ENCODE measurements at places on chromosomes 4 and X.

- no peak for DNase-seq
These were observed 162.3 kb downstream of the CPEB2 start for GRCh38 chr4:15164571-15164970.

GRCh38 chrX:28312965-28313364, 274.3 kb upstream of the IL1RAPL1 start:
- DNase-seq, result no peak

- no peak for DNase-seq
These were observed 1.8 kb upstream of the GPM6A start for GRCh38 chr4:175813821-175814220.

- DNase-seq, result peak; percentile 42
These were observed 72.4 kb downstream of the PALLD start for GRCh38 chr4:168569066-168569930.

- DNase-seq, result peak; percentile 25
These were observed 57.4 kb downstream of the RAPGEF2 start for GRCh38 chr4:159160242-159160641.

DNA sequence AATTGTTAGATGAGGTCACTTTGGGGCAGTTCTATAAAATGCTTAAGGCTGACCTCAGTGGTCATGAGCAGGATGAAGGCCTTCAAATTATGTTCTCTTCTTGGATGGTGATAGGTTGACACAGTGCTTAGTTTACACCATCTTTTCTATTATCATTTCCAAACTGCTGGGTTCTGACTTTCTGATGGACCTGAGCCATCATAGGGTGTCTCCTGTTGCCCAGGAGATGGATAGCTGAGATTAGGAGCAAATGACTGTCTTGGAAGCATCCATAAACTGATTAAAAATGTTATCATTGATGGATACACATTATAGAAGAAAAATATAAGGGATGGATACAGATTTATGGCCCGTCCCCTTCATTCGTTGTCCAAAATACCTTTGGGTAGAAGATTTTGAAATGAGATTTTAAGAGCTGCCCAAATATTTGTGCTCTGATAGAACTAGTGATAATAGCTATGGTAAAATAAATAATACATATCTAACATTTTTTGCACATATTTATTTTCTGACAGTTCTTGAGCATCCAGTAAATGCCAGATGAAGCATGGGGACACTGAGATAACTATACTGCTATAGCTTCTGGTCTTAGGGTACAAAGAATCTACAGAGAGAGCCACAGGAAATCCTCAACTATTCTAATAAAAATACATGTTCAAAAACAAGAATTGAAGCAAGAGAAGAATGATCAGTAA, 839.4 kb upstream of the LCORL start:
- no peak for DNase-seq

DNA sequence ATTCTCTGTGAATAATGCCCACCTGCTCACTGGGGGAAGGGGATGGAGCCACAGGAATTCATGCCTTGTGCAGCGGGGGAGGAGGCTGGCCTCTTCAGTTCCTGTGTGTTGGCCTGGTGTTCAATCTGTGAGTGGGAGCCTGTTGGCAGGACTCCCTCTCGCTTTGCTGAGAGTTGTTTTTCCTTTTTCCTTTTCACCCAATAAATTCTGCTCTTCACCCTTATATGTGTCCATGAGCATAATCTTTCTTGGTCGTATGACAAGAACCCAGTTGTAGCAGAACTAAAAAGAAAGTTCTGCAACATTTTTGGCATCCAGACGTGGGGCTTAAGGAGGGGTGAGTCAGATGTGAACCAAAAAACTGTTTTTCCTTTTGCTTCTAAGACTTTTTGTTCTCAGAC, 235.2 kb upstream of the HDX start:
- no peak for DNase-seq

- no peak for DNase-seq
These were observed 297.7 kb upstream of the CLNK start for GRCh38 chr4:10982305-10982704.

- DNase-seq, result no peak
These were observed 787.9 kb upstream of the GALNTL6 start for GRCh38 chr4:171025343-171025742.

- DNase-seq, result no peak
These were observed 50.6 kb downstream of the CCDC149 start for GRCh38 chr4:24862073-24862751.

DNA sequence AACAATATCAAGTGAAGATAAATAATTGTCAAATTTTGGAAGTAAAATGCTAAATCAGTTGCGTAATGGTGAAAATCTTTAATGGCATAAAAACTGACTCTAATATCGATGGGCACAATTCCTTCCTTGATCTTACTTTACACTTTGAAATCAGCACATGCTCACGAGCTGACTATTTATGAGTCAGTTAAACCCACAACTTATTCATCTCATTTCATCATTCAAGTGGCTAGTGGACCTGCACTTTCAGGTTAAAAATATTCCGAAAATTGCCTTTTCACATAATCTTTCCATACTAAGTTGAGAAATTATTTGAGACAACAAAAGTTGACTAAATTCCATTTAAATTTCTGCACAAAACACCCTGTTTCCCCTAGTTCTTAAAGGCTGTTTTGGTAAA, 582.1 kb upstream of the TENM3 start:
- peak; percentile 17 for DNase-seq

GRCh38 chrX:51860679-51861078, 32.7 kb upstream of the MAGED1 start:
- peak; percentile 48 for DNase-seq

DNA sequence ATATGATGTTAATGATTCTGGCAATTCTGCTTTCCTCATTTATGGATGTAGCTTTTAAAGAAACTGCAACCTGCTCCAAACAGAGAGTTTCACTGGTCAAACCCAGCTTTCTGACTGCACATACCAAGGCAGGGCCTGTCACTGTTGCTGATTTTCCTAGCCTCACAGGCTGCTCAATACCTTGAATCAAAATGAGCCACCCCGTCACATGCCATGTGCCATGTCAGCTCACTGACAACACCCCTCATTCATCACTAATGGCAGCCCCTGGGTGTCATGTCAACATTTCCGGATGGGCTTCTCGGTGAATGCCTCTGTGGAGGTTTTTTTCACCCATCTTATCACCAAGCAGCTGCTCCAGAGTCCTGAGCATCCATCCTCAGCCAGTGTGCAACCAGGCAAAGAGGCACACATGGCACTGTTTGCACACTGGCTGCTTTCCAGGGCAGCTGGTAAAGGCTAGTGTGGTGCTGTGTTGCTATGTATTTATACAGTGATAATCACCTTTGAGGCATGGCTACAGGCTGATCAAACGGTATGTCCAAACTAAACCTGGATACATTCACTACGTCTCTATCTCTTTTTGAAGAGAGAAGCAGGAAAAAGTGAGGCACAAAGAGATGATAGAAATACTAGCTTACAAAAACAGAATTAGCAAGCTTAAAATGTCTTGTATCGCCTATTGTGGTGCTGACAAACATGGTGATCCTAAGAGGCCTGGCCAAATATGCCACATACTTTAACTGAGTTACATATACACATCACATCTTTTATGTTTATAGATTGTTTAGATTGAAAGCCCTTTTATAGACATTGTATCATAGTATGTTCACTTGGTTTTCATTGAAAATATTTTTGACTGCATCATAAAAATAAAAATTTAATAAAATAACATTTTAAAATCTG, 94.6 kb upstream of the INPP4B start:
- no peak for DNase-seq

DNA sequence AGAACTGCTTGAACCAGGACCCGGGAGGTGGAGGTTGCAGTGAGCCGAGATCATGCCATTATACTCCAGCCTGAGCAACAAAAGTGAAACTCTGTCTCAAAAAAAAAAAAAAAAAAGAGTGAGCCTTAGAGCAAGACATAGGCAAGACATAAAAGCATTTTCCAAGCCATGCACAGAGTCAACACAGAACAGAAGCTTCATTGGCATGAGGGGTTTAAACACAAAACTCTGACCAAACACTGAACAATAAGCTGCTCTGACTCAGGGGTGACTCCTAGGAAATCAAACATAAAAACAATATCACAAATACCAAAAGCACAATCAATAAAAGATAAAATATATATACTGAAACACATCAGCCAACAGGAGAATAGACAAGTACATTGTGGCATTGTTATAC, 136.8 kb downstream of the PLS3 start:
- DNase-seq, result no peak

DNA sequence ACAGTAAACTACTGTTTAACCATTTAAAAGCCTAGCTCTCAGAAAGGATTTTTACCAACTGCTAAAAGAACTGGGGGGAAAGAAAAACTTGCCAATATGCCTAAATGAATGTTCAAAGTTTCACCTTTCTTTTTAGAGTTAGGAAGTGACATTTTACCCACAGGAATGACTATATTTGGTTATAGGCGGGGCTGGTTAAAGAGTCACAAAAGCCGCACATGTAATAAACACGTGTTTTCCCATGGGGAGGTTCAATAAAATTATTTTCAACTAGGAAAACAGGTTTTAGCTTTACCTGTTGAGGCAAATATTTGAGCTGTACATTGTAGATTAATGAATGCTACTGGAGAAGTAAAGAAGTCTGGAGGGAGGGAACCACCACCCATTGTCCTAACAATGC, 41.6 kb upstream of the UGDH start:
- DNase-seq, result no peak

- DNase-seq, result no peak
These were observed 22.8 kb downstream of the STAP1 start for GRCh38 chr4:67581208-67581857.

DNA sequence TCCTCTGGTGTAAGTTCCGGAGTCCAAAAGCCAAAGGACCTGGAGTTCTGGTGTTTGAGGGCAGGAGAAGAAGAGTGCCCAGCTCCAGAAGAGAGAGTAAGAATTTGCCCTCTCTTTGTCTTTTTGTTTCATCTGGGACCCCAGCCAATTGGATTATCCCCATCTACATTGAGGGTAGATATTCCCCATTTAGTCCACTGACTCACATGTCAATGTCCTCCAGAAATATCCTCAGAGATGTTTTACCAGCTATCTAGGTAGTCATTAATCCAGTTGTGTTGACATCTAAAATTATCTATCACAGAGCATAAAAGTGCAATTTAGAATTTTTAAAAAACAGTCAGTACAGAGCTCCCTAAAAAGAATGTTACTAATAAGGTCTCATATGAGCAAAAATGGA, 132.9 kb upstream of the TMEM47 start:
- no peak for DNase-seq

GRCh38 chr4:24400537-24400936, 183.8 kb downstream of the DHX15 start:
- DNase-seq, result no peak

DNA sequence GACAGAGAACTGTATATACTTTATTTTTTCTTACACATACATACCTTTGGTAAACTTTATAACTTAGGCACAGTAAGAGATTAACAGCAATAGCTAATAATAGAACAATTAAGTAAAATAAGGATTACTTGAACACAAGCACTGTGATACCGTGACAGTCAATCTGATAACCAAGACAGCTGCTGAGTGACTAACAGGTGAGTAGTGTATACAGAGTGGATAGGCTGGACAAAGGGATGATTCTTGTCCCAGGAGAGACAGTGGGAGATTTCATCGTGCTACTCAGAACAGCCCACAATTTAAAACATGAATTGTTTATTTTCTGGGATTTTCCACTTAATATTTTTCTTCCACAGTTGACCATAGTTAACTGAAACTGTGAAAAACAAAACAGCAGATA, 411.8 kb downstream of the PPP1R2C start:
- no peak for DNase-seq

DNA sequence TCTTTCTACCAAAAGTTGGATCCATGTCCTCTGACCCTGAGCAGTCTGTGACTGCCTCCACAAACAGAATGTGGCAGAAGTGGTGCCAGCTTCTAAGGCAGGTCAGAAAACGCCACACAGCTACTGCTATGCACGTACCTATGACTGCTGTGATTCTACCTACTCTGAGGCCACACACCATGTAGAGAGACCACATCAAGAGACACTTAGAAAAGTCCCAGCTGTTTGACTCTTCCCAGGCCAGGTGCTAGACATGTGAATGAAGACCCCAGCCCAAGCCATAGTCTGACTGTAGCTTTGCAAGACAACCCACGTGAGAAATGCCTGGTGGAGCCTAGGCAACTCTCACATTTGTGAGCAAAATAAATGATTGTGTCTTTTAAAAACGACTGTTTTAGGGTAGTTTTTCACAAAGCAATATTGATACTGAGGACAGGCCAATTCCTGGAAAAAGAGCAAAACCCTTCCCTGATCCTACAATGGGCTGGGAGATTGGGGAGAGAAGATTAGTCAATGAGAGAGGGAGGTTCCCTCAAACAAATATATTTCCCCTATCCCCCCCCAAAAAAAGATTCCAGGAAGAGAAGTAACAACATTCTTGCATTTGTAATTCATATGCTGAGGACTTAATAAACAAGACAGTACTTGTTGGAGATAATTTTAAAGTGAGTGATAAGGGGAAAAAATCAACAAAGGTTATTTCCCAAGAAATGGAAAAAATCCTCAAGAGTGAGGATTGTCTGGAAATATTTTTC, 33.3 kb downstream of the FRYL start:
- no peak for DNase-seq

DNA sequence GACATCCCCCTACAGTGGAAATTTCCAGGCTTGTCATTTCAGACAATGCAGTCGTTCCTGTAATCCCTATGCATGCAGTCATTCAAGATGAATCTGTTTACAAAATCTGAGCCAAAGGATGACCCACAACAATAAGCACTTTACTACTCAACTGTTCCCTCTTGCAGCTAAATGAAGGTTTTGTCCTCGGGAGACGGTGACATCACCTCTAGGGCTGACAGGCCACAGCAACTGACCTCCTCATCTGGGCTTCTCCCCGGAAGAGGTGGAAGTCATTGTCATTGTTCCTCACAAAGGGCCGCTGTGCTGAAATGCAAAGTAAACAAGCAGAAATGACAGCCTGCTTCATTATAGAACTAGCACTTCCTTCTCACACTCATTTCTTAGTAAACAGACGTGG, 29.2 kb downstream of the CLRN2 start:
- DNase-seq, result peak; percentile 29

DNA sequence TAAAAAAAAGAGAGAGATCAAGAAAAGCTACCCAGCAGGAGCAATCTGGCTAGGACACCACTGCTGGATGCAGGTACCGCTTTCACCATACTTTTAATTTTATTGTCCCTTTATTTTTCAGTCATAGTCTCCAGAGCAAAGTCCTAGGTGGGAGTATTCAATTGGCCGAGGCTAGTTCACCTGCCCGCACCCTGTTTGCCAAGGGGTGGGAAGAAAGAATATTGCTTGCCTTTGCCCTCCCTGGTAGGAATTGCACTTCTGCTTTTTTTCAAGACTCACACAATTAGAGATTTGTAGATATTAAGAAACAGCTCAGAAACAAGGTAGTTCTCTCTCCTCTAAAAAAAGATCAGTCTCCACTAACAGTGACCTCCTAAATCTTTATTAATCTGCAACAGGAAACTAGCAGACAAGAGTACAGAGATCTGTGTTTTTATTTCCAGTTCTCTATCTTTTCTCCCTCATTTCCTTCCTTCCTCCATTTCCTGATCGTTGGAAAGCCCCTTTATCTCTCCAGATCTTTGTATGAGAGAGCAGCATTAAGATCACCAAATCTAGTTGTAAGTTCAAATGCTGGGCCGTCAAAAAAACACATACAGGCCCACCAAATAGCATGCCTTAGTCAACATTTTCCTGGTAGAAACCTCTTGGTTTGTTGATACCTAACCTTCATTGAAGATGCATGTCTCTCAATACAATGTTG, 9.4 kb upstream of the RPGR start:
- DNase-seq, result no peak

- peak; percentile 27 for DNase-seq
These were observed at the start of gene QRFPR for GRCh38 chr4:121380776-121381462. Gene QRFPR (minus strand): TSS chr4:121381018. CDS start chr4:121380647, 371 bp downstream.
